Activated T-helper 1 cell treated with Interleukin-2 at 50 U/mL for 16 hours (primary cell): ENCODE measurements at places on chromosomes 3 and 15.

GRCh38 chr3:39185959-39186691 lies 6.3 kb downstream of the XIRP1 start:
- DNase-seq, result no peak

- DNase-seq, result no peak
Measured at GRCh38 chr3:11826628-11827265, 19.9 kb downstream of the TAMM41 start.

DNA sequence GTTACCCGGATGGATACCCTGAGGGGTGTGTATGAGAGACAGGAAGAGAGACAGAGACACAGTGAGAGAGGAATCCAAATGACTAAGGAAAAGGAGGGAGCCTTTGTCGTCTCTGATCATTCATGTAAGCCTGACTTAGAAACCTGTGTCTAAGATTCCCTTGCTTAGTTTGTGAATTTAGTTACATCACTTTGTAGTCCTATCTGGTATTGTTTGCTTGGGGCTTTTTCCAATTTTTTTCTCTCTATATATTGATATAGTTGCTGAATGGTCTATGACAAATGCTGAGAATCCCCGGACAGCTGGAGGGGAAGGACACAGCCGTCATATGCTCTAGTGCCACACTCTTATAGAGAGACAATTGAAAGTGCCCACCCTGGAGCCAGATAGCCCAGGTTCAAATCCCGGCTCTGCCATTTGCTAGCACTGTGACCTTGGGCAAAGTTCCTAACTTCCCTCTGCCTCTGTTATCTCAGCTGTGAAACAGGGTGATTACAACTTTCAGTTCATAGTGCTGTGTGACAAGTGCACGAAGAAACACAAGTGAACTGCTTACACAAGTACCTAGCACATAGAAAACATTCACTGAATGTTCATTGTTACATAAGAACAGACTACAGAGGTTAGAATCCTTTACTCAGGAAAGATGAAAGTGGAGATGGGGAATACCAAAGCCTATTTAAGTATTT lies 6.0 kb downstream of the SLC24A5 start:
- DNase-seq, result no peak

DNA sequence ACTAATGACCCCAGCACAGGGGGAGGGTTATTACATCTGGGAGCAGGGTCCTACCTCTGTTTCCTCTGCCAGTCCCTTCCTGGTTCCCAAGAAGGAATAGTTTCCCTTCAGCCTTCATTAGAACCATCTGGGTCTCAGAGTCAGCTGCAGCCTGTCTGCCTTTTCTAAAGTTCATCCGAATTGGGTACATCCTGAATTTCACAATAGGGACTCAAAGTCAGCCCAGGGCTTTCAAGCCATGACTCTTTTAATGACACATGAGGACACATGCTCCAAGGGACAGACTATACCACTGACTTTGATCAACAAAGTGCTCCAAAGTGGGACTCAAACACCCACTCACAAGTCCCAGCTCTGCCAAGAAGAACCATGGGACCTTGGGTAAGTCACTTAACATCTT lies 12.7 kb upstream of the CRABP1 start:
- DNase-seq, result no peak

DNA sequence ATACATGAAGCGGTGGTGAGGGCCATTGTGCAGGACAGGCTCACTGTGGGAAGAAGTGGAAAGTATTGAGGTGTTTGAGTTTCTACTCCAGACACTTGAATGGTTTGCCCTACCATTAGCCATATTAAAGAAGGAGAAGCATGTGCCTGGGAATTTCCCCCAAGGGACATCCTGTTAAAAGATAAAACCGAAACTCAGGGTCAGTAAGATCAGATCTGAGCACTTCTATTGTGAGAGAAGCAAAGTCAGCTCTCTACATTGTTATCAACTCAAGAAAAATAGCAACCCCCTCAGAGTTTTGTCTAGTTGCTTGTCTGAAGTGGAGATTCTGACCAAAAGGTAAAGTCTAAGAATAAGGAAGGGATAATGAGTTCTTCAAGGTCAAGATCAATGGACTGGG lies 269.8 kb downstream of the CHST2 start:
- DNase-seq, result no peak

DNA sequence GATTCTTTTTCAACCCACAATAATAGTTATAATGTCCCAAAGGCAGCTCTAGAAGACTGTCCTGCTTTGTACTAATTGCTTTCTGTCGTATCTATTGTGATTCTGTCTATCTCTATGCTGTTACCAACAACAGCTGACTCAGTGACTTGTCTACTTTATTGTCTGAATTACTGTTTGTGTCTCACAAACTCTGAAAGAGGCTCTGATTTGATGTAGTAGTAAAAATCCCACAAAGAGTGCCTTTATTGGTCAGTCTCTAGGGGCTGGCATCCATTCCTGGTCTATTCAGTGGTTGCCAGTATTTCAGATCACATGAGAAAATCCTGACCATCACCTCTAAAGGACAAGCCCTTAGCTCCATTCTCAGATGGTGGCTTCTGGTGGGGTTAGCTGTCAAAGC lies 254.2 kb downstream of the NSUN3 start:
- no peak for DNase-seq

DNA sequence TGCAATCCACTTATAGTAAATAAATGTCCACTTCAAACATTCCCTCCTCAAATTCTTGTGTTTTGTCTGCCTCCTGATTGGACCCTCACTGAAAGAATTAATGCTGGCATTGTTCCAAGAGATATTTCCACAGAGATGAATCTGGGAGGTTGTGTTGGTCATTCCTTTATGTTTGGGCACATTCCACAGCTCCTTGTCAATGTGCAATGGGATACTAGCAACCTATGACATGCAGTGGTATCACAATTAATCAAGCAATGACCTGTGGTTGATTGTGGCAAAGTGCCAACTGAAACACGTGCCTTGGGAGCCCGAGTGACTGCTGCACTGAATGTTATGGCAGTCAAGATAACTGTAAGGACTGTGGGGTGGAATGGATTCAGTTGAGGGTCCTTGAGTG lies 55.0 kb upstream of the SNRPN start:
- DNase-seq, result no peak

DNA sequence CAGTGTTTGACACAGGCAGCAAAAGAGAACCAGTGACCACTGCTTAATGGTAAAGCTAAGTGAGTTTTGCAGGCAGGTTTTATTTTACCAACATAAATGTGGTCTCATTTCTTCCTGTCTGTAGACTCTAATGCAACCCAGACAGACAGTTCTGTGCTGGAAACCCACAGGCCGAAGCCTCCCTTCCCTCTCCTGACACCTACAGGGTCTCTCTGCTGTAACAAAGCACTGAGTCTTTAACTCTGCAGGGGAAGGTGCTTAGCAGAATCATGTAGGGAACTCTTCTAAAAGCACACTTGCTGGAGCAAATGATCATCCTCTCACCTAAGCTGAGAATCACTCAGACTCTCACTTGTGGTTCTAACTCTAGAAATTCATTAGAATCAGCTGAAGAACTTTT lies 200.3 kb downstream of the KBTBD8 start:
- no peak for DNase-seq

DNA sequence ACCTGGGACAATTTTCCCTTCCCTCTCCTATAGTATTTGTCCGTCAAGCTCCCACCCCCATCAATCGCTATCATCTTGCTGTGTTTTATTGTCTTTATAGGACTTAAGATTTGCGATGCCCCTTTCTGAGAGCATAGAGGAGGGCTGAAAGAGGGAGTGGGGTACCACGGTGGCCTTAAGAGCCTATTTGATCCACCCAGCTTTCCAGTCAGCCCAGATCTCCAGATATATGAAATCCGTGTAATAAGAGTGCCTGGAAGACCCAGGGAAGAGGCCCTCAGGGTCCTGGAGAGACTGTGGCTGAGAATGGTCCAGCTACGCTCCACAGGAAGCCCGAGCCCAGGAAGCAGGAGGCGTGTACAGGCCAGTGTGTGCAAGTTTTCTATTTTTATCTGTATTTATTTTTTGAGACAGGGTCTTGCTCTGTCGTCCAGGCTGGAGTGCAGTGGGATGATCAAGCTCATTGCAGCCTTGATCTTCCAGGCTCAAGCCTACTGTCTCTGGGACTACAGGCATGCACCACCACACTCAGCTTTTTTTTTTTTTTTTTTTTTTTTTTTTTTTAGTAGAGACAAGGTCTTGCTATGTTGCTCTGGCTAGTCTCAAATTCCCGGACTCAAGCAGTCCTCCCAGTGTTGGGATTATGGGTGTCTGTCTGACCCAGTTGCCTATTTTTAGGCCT lies 964 bp upstream of the NCKIPSD start:
- no peak for DNase-seq

- DNase-seq, result no peak
Measured at GRCh38 chr3:172191629-172192028, 152.3 kb downstream of the FNDC3B start.
